ENCODE measurements at places on chromosomes 4 and X.

DNA sequence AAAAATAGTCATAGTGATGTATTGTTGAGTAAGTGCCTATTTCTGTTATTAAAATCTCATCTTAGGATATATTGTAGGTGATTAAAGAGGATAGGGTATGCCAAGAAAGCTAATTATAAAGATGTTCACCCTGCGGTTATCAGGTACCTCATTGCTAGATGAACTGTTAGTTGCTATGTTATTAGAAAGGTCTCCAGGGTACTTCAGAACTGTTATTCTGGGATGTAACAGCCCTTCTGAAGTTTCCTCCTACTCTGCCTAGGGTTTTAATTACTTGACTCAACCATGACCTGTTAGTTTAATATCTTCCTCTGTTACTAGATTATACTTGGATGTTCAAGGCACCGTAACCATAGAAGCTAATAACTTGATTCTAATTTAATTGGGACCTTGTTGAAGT lies 15.4 kb downstream of the TMPRSS11E start:
- DNase-seq, result no peak

- DNase-seq, result no peak
Measured at GRCh38 chrX:45710081-45710801, 509.6 kb upstream of the DIPK2B start.

GRCh38 chr4:76306882-76307659 lies 538 bp downstream of the STBD1 start:
- DNase-seq, result no peak

- no peak for DNase-seq
Measured at GRCh38 chrX:12770440-12770839, 20.8 kb upstream of the PRPS2 start.

GRCh38 chr4:3346146-3346545 lies 53.3 kb downstream of the RGS12 start:
- no peak for DNase-seq

DNA sequence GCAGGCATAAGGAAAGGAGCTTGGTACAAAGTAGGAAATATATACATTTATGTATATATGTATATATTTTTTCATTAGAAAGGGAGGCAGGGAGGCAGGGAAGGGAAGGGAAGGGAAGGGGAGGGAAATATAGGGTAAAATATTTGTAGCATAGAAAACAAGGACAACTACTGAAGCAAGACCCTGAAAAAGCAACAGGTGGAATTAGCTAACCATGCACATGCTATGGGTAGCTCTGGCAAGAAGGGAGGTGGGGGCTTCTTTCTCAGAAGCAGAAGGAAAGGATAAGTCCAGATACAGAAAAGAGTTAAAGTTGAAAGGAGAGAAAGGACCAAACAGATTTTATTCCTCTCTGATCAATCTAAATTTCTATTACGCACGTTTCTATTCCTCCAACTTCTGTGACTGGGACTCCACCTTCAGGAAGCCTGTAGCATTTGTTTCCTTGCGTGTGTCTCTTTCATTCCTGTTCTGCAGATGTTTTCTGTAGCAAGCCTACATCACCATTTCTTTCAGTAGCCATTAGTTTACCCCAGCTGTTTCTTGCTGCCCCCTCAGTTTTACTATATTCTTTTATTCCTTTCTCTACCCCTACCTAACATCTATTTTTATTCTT lies 82.9 kb downstream of the OR13H1 start:
- no peak for DNase-seq

GRCh38 chrX:101550751-101551379 lies 518 bp downstream of the ARMCX1 start:
- DNase-seq, result no peak

- DNase-seq, result no peak
Measured at GRCh38 chrX:13495232-13495631, 74.2 kb upstream of the EGFL6 start.

DNA sequence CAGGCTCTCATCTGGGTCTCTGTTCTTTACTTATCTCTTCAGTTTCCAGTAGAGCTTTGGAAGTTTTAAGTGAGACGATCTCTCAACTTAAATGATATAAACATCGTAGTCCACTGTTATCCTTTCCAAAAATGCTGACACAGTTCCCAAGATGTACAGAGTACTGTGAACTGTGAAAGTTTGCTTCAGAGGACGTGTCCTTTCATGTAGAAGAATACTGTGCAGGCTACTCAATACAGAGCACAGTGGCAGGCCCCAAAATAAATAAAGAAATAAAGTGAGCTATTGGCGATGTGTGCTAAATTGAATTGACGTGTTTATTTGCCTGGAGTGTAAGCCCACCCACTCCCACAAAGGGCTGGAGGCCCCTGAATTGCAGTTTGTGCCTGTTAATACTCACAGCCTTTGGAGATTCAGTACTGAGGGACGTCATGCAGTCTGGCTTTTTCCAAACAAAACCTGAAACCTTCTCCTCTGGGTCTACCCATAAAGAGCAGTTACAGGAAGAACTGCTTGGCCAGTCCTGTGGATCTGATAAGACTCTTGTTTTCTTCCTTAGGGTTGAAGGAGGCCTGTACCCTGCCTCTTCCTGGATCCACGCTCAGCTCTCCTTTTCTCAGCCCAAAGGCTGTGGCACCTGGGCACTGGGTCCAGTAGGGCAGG lies 66.1 kb downstream of the SOWAHB start:
- no peak for DNase-seq

DNA sequence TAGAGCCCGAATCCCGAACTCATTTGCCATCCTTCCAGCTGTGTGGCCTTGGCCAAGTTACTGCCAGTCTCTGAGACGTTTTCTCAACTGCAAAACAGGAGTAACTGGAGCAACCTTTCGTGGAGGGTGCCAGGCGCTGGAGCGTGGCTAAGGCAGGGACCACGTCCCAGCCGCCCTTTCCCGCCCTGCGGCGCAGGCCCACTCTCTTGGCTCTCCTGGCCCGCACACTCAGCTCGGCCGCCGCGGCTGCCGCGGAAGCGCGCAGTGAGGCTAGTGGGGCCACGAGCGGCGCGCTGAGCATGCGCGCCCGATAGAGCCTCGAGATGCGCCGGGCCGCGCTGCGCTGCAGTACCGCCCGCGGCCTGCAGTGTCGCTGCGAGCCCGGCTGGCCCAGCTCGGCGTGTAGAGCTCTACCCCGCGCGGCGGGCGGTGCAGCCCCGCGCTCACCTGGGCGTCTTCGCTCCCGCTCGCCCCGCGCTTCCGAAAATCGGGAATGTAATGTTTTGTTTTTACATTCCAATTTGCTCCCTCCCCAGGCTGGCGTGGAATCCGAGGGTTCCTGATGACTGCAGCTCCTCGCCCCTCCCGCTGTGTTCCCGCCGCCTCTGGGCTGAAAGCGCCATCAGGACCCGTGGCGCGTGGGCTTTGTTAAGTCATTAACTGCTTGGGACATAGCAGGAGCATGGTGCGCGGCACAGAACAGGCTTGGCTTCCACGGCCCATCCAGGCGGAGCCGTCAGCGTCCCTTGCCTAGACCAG lies 4.0 kb upstream of the ZNF518B start:
- peak; percentile 78 for DNase-seq

DNA sequence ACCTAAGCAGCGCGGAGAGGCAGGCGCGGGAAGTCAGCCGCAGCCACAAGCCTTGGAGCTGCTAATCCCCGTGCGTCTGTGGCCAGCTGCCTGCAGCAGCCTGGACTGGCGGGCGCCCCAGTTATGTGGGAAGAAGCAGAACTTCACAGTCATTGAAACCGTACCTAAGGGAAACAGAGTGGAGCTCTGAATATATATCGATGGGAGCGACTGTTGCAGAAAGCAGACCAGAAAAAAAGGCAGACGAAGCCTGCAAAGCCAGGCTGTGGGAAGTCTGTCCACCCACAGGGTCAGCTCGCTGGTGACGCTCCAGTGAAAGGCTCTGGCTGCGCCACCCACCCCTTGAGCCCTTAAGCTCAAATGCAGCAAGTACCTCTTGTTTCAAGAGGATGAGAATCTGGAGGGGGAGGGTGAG lies 24.7 kb downstream of the KCNE5 start:
- DNase-seq, result no peak

DNA sequence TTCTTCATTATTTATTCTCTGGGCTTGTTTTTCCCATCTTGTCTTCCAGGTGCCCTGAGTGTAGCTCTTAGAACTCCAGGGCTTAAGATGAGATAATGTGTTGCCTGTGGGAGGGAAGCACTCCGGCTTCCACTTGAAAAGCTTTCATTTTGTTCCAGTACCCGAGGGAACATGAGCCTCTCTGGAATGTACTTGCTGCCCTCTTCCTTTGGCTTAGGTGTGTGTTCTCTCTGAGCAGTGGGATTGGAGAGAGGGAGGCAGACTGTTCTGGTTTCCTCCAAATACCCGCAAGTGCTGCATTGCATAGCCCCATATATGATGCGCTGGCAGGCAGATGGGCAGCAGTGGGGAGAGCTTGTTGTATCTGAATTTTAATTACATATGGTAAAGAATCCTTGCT lies 861 bp upstream of the DTHD1 start:
- no peak for DNase-seq

DNA sequence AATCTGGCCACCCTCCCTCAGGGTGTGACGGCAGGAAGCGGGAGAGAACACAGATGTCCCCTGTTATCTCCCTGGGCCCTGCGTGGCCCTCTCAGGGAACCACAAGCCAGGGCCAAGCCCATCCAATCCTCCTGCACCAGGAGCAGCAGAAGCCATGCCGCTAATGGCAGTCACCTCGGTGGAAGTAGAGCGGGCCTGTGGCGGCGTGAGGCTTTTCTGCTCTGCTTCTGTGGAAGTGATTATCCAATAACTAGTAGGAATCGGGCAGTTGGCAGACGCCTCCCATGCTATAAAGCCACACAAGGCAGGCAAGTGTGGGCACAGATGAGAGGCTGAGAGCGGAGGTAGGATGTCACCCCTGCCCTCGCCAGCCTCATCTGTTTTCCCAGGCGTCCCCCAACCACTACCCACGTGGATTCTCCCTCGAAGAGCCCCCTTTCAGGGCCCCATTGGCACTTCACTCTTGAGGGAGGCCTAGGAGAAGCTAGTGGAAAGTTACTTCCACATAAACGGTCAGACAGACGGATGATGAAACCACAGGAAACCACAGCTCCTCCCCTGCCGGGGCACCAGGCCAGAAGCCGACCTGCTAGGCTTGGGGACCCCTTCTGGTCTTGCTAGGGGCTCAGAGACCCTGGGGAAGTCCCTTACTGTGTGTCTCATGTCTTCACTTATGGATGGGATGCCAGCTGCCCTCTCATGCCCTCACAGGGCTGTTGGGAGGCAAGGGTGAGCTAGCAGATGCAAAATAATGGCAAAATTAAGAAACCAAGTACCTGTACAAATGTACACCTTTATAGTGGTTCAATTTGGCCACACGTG lies 18.8 kb upstream of the TMSB4X start:
- peak; percentile 81 for DNase-seq

GRCh38 chr4:4488405-4489404 lies 53.1 kb downstream of the STX18 start:
- peak; percentile 60 for DNase-seq

DNA sequence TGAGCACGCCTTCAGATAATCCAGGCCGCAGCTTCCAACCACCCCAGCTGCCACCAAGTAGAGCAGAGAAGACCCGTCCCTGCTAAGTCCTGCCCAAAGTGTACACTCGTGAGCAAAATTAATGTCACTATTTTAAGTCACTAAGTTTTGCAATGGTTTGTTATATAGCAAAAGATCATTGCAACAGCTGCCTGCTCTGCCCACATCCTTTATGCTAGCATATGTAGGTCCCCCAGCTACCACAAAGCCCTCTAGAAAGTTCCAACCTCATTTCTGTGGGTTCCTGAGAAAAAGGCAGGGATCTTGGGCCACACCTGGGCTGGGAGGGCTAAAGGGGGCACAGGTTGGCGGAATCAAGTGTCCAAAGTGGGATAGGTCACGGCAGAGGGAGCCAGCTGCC lies 346.9 kb downstream of the BCOR start:
- no peak for DNase-seq

- DNase-seq, result peak; percentile 5
Measured at GRCh38 chrX:3788494-3789233, 75.2 kb upstream of the PRKX start.

DNA sequence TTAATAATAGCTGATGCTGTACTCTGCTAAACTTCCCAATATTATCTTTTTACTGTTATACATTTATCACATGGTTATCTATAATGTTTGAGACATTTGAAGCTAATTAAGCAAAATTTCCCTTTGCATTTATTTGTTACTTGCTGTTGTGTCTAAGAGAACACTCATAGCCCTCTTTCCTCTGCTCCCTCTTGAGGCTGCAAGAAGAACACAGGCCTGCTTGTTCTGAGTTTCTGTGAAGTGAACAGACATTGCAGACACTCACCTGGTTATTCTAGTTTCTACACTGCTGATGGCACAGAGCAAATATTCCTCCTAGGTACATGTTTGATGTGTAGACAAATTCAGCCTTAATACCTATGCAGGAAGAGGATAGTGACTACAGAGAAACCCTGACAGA lies 367.8 kb downstream of the GASK1B start:
- no peak for DNase-seq

DNA sequence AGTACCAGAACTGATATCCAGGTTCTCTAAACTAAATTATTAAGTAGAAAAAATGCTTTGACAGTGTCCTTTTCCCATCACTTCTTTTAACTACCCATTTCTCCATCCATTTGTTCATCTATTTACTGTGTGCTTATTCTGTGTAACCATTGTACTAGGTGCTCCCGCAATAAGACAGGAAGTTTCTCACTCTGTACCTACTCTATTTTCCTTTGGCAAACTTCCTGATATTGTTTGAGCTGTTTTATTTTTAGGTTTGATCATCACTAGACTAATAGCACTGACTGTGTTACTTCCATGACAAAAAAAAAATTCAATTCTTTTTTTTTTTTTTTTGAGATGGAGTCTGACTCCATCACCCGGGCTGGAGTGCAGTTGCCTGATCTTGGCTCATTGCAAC lies 102.5 kb upstream of the CASK start:
- DNase-seq, result no peak

GRCh38 chr4:84263415-84263814 lies 235.7 kb downstream of the NKX6-1 start:
- no peak for DNase-seq

Data from CD4-positive, alpha-beta T cell treated with Interferon gamma for 1 hour (primary cell).